ENCODE measurements at places on chromosomes 11 and 22.

DNA sequence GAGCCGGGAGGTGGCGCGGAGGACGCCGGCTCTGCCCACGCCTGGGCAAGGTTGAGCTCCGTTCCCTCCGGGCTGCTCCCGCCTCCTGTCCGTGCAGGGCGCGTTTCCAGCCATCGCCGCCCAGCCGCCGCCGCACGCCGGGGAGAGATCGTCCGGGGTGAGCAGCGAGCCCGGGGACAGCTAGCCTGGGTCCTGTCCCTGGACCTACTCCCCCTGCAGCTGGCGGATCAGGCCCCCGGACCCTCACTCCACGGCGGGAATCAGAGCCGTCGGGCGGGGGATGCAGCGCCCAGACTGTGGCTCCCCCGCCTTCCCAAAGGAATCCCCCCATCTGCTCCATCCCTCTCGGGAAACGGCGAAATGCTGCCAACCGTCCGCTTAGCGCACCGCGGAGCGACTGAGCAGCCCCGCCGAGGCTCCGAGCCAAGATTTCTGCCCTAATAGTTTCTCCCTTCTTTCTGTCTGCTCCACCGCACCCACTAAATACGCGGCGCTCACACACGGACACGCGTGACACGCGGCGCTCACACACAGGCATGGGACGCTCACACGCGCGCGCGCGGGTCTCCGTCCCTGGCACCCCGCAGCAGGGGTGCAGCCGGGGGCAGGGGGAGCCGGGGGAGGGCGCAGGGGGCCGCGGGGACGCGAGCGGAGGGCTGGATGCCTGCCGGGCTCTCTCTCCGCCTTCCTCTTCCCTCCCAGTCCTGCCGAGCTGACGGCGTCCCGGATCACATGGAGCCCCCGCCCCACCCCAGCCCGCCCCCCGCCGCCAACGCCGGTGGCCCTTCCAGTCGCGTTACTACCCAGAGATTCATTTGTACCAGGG, at the start of gene KCNJ5:
TSS of gene KCNJ5 (plus strand) at position 814 of the 826 bp plus-strand sequence. CDS start 19,918 bp downstream, outside the sequence.
- DNase-seq: peak; percentile 44

DNA sequence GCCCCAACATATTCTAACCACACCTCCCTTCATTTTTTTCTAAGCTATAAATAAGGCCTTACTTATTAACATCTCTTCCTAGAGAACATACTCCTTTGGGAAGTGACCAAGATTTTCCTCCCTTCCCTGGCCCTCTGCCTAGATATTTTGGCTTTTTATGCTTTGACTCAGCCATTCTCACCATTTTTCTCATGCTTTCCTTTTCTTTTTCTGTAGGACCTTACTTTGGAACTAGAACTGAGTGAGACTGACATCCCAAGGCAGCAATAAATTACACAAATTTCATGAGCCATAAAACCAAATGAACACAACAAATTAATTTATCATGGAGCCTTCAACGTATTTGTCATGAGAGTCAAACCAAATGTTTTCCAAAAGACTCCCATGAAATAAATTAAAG, 142.7 kb upstream of the CTSC start:
- no peak for DNase-seq

DNA sequence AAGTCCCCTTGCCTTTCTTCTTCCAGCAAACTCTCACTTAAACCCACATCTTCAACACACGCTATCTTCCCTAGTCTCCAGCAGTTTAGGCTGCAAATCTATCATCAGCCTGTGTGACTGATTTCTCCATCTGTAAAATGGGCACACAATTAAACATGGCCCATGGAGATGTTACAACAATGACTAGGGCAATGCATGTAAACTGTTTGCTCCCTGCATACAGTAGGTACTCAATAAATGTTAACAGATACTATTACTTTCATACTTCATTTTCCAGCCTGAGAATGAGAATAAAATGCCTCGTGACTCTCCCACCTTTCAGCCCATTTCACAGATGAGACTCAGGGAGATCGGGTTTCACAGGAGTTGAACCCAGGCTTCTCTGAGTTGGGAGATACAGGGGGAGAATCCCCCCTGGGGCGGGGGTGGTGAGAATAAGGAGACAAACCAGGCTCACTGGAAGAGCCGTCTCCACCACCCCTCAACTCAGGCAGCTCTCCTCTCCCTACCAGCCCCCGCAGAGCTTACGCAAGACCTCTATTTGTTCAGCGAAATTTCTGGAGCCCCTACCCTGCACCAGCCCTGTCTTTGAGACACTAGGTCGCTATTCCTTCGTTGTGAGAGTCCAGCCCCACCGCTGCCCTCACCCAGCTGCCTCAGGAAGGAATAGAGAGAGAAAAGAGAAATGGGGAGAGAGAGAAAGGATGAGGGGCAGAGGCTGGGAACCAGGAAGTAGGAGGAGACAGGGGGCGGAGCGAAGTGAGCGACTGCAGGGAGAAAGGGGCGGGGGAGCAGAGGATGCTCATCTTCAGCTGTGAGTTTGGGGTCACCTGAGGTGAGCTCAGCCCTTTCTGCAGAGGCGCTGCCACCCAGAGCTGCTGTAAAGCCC, 42.1 kb upstream of the KLHL35 start:
- DNase-seq: no peak

- no peak for DNase-seq
Measured at GRCh38 chr11:61968758-61969390, 1.4 kb upstream of the FTH1 start.

DNA sequence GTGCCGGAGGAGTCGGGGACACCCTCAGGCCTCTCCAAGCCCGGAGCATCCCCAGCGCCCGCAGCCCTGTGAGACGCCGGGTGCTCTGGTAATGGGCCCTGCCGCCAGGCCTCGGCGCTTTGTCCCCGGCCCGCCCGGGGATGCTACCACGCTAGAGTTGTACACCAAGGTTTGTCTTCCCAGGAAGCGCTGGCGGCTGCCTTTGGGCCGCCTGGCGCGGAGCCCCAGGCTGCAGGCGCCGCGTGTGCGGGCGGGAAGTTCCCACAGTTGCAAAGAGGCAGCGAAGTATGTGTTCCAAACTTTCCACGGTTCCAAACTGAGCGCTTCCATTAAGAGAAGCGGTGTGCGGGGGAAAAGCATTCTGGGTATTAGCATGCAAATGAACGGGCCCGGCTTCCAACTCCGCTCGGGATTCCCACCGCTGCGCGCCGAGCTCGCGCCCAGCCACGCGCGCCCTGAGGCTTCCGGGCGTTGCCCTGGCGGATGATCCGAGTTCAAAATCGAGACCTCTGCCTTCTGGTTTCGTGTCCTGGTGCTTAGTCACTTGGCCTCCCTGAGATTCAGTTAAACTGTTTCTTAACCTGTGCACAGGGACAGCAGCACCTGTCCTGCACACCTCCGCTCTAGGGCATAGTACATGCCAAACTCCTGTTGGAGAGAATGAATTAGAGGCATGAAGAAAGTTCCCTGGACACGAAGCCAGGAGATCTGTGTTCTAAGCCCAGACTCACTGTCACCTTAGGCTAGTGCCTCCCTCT, 1.3 kb upstream of the PATZ1 start:
- no peak for DNase-seq

GRCh38 chr11:1592628-1593027, 5.5 kb downstream of the KRTAP5-2 start:
- DNase-seq: no peak

- DNase-seq: no peak
Measured at GRCh38 chr11:76394411-76394810, 13.3 kb downstream of the GVQW3 start.

GRCh38 chr22:40310081-40310767, 36.1 kb upstream of the ADSL start:
- no peak for DNase-seq

- DNase-seq: no peak
Measured at GRCh38 chr11:94544646-94545263, 1.0 kb downstream of the FUT4 start.

- DNase-seq: no peak
Measured at GRCh38 chr11:127182586-127183203, 182.1 kb upstream of the KIRREL3 start.

DNA sequence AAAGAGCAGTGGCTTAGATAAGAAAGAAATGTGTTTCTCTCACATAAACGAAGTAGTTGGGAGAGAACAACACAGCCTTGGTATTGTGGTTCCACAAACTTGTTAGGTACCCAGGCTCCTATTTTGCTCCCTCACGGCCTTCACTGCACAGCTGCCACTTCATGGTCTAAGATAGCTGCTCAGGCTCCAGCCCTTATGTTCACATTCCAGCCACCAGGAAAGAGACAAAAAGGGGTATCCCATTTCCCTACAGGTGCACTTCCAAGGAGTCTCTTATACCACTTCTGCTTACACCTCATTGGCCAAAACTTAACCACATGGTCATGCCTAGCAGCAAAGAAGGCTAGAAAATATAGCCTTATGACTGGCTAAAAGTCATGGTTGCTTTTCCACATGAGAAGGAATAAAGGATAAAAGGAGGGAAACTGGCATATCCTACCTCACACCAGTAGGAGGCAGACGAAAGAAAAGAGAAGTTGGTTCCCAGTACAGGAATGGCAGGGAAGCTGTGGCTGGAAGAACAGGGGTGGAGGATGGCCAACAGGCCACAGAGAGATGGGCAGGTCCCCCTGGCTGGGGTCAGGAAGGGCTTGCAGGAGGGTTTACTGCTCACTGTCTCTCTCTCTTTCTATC, 5.4 kb upstream of the HDHD5 start:
- no peak for DNase-seq

DNA sequence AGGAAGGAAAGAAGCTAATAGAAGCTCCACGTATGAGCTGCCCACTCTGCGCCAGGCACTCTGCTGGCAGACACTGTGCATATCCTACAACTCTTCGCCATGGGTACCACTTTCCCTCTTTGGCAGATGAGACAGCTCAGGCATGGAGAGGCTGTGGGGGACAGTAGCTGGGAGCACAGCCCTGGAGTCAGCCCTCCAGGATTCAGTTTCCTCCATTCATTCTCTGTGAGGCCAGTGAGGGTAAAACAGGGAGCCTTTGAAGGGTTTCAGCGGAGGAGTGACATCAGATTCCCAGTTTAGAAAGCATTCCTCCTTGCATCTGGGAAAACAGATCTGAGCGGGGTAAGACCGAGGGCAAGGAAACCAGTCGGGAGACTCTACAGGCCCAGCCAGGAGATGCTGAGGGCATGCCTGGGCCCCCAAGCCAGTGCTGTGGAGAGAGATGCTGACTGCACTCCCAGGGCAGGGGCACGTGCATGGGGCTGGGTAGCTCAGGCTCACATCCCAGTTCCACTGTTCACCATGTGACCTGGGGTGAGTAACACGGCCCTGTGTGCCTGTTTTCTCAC, 58.3 kb upstream of the EMID1 start:
- peak; percentile 47 for DNase-seq

GRCh38 chr11:46363031-46363407, 15.8 kb downstream of the DGKZ start:
- DNase-seq: no peak

DNA sequence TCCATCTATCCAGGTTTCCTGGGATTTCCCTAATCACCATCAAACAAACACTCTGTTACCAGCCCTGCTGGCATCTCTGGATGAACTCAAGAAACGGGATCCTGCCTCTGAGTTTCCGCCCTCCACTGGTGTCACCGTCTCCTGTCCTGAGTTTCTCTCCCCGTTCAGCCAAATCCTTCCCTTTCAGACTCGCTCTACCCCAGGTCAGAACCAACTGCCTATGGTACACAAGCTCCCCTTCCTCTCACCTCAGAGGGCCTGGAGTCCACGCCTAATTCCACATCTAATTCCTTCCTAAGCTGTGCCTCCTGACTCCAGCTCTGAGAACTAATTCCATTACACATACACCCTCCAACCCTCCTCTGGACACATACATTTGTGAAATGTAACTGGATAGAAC, 96.1 kb downstream of the SHANK2 start:
- no peak for DNase-seq

DNA sequence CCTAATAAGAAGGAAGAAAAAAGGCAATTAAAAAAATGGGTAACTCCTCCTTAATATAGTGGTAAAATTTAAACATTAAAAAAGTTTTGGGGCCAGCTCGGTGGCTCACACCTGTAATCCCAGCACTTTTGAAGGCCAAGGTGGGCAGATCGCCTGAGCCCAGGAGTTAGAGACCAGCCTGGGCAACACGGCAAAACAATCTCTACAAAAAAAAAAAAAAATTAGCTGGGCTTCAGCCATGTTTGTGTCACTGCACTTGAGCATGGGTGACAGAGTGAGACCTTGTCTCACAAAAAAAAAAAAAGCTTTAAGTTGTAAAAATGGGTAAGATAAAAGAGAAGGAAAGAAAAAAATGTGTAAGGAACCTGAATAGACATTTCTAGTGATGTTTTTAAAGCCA, 11.3 kb upstream of the FBXO3 start:
- DNase-seq: no peak

DNA sequence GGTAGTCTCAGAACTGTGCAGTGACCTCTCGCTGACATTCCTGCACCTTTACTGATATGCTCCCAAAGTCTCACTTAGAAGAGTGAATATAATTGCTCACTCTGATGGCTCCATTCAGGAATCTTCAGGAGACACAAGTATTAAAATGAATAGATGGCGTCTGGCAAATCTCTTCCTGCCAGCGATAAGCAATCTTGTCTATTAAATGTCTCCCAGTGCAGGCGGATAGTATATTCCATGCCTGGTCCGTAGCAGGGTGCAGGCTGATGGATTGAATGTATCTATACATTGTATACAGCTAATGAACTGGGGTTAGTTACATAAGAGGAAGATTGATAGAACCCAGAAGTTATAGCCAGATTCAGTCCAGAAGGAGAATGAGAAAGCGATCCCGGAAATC, 575.3 kb downstream of the NTM start:
- no peak for DNase-seq

- DNase-seq: no peak
Measured at GRCh38 chr11:16511116-16512114, 155.1 kb upstream of the SOX6 start.

DNA sequence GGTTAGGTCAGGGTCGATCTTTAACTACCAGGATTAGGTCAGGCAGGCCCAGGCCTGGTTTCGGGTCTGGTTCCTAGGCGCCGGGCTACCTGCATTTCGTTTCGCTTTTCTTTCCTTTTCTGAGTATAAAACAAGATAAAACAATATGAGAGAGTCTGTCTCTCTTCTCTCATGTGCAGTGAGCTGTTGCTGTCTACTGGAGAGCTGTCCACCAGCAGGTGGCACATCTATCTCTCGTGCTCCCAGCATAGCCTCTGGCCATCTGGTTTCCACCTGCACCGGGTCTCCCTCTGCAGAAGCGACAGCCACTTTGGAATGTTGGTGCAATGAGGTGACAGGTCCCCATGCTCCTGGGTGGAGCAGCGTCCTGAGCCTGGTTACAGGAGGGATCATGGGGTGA, 27.6 kb downstream of the RIBC2 start:
- peak; percentile 8 for DNase-seq

DNA sequence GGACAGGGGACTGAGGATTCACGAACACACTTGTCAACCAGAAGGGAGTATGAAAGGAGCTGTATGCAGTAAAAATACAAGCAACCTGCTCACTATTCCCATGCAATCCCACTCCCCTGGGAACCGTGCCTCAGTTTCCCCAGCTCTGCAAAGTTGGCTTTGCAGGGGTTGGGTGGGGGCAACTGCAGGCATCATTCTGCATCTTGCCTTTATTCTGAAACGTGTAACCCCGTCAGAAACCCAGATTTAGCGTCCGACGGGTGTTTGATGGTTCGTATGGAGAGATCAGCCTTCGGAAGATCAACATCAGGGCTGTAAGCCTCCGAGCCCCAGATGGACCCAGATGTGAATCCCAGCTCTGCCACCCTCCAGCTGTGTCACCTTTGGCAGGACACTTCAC, 3.6 kb downstream of the CYTH4 start:
- DNase-seq: no peak
